IPS DF 19.7 (cell line): ENCODE measurements at places on chromosomes 6 and 20.

DNA sequence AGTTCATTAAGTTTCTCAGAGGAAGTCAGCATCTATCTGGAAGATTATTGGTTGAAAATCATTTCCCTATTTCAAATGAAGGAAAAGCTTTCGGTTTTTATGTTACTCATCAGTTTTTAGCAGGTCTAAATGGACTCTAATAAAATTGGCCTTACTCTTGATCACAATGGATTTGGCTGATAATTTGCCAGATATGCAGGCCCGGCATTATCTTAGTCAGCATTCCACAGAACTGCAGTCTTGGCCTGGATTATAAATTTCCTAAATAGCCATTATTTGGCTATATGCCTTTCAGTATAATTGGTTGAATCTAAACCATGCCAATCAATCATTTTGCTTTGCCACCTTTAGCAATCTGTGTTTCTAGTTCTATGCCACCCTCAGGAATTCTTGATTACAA is 91.7 kb upstream of the KCNQ5 start:
- no peak for DNase-seq

GRCh38 chr20:3227936-3228749 is 10.8 kb downstream of the SLC4A11 start:
- DNase-seq = no peak

- DNase-seq = no peak
Measured at GRCh38 chr20:23436681-23437080, 2.8 kb upstream of the CSTL1 start.

DNA sequence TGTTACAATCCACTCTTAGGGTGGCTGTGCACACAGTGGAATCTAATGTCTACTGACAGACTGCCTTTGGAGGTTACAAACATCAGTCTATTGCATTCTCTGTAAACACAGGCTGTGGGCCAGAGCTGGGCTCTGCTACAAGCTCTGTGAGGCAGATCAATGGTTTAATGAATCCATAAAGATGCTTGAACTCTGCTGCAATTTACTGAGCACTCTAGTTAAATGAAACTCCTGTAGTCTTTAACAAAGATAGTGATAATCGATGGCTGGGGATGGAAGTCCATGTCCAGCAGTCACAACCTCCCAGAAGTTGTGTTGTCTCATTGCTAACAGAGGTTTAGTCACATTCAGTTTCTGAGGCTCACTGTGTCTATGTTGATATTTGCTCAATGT is 50.5 kb downstream of the SOBP start:
- DNase-seq = no peak

DNA sequence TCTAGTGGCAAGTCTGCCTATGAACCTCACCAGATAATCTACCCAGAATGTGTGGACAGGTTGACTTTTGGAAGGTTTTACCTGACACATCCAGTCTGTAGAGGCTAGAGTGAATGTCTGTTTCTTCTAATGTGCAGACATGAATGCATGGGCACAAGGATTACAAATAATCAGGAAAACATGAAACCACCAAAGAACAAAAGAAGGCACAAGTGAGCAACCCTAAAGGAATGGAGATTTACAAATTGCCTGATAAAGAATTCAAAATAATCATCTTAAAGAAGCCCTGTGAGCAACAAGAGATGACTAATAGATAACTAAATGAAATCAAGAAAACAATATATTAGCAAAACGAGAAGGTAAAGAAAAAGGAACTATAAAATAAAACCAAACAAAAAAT is 876.1 kb upstream of the ADGRB3 start:
- no peak for DNase-seq

DNA sequence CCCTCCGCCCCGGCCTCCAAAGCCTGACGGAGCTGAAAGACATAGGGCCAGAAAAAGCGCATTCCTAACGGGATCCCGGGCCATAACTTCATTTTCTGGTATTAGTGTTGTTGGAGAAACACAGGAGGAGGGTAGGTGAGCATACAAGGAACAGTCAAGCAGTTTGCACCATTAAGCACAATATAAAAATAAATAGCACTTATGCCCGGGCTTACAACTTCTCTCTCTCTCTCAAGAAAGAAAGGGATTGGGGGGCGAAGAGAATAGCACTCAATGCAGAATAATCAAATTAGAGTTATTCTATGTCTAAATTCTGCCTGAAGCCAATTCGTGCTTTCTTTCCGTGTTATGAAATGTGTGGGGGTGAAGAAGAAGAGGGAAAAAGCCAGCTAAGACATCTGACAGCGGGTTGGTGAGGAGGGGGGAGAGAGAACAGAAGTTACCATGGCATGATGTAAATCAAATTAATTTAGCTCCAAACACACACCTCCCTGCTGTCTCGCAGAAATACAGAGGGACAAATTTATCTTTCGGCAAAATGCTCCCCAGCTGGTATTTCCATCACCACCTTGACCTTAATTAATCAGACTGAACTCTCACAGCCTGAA is 508 bp upstream of the METTL24 start:
- DNase-seq = no peak

- no peak for DNase-seq
Measured at GRCh38 chr20:59483481-59483880, 120.9 kb upstream of the PHACTR3 start.

DNA sequence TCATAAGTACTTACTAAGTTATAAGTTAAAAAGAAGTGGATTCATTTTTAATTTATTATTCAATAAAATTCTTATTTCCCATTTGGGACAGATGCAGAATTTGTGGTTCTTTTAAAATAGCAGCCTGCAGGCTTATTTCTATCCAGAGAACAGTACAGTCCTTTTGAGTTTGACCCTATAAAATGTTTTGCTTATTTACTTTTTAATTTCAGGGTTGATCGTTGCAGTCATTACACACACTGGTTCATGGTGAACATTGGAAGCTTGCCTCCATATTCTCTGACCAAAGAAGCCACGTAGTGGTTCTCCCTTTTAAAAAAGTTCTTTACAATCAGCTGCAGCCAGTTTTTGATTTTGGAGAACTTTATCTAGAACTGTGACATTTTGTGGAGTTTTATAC is 122.9 kb upstream of the PDE7B start:
- DNase-seq = no peak

GRCh38 chr6:132261354-132261753 is 139.9 kb downstream of the MOXD1 start:
- no peak for DNase-seq

DNA sequence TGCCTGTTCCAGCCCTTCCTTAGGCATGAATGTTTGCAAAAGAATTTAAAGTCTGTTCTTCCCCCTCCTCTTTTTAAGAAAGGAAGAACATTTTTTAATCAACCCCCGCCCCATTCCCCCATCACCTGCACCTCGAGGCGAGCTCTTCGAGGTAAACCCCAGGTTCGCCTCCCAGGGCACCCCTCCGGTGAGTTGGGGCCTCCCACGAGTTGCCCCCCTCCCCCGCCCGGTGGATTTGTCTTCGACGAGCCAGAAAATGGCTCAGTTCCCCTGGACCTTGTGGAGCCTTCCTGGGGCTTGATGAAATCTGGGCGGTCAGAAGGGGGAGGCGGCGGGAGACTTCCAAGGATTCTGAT is 256 bp upstream of the OVOL2 start:
- DNase-seq = no peak

DNA sequence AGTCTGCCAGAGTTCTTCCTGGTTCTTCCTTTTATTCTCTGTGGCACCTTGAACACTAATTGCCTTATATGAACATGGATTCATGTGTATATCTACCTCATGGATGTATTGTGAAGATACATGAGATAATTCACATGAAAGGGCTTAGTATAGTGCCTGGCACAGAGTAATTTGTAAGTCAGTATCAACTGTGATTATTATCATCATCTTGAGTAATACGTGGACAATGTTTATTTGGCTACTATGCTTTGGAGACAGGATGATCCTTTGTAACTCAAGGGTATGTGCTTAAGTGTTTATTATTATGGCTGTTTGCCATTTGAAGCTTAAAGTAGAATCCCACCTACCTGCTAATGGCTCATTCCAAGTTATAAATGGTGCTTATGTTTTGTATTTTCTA is 16.0 kb downstream of the DOP1A start:
- no peak for DNase-seq

- DNase-seq = no peak
Measured at GRCh38 chr6:39152262-39152661, 37.3 kb upstream of the SAYSD1 start.

DNA sequence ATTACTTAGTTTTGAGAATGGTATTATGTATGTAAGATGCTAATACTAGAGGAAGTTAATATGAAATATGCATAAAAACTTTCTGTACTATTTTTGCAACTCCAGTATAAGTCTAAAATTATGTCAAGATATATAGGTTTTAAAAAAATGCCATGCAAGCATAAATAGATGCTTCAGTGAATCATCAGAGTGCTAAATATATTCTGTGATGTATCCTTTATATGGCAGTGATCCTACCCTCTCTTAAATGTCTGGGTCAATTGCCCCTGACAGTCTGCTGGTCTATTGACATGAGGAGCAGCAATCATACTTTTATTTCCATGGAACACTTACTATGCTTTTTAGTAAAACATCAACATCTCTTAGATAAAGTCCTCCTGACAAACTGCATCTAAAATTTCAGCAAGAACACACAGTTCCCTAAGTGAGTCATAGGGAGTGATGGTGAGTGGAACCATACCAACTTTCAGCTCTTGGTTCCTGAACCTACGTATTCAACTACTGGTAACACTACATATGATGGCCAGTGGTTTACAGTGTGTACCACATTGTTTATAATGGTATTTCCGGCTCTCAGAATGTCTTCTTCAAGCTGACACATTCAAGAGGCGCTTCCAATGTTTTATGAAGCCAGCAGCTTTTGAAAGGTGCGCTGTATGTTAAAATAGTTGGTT is 928.7 kb upstream of the GJE1 start:
- DNase-seq = no peak

DNA sequence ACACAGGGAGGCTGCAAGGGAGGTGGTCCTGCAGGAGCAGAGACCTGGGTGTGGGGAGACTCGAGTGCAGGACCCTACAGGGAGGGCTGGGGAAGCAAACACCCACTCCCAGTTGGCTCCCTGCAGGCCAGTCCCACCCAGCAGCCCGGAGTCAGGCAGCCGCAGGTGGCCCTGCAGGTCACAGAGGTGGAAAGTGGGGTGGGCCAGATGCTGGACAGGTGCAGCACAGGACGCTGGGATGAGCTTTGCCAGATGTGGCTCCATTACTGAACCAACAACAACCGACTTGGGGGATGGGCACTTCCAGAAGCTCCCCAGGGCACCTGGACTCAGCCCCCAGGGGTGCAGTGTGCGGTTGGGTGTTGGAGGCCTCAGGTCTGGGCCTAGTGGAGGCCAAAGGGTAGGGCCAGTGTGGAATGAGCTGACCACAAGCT is 26.6 kb upstream of the MYT1 start:
- no peak for DNase-seq

DNA sequence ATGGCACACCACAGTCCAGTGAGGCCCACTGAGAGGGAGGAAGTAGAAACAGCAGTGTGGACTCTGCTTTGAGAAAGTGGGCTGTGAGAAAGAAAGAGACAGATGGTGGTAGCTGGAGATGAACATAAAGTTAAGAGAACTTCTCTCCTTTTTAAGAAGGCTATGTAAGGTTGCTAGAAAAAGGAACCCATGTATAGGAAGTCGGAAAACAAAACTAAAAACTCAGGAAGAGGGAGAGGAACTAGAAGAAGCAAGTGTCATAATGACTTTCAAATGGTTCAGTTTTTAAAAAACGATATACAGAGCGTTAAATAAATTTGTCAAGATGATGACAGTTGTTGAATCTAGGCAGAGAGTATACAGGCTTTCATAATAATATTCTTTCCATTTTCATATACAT is 25.4 kb upstream of the GMNN start:
- DNase-seq = no peak

DNA sequence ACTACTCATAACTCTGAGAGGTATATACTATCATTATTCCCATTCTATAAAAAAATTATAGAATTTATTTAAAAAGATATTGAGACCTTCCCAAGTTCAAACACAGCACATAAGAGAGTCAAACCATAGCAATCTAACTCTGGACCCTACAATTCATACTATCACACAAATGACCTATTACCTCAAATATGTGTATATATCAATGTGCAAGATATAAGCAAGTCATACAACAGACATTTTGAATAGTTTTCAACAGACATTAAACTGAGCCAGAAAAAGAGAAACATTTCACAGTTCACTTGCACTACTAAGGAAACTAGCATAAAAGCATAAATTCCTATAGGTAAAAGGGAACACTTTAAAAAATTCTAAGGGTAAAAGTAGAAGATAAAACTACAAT is 11.7 kb downstream of the PHIP start:
- DNase-seq = no peak

GRCh38 chr6:54578261-54578660 is 268.3 kb upstream of the FAM83B start:
- DNase-seq = no peak

DNA sequence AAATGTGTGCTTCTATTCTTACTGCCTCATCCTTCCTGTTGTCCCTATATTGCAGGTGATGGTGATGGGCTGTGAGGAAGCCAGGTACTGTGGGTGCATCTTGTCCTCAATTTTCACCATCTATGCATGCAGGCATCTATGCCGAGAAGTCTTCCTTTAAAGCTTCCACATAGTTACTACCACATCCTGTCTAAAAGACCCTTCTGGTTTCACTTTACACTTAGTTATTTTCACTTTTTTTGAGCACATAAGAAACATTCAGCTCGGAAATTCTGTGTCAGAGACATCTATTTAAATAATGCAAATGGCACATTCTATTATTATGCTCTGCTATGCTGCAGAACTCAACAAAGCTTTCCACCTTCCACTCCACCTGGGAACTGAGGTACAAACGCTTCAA is 28.2 kb upstream of the FABP7 start:
- DNase-seq = no peak

DNA sequence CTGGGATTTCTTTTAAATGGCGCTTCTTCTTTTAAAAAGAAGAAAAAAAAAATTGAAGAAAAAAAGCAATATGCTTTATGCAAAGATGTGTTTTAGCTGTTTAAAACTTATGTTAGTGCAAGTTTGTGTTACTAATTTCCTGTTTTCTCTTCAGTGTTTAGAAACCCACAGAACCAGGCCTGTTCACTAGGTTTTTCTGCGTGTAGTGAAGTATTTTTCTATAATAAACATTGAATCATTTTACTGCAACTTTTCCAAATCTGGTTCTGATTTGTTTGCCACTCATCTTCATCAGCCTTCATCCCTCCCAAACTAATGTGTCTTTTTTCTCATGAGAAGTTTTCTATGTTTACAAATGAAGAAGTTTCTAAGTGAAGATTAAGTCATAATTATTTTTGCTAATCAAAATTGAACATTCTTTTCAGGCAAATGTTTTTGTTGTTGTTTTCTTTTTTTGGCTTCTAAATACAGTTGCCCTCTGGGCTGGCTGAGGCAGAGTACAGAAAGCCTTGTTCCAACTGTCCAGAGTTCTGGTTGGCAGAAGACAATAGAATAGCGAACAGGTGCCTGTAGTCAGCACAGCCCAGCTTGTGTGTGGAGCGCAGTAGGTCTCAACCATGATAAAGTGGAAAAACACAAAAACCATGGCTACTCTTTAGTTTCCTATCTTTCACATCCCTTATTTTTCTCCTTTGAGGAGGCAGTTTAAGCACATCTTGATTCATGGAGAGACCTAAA is 14.5 kb downstream of the ZNF76 start:
- DNase-seq = no peak

- DNase-seq = no peak
Measured at GRCh38 chr6:44169154-44169553, 10.5 kb downstream of the CAPN11 start.
